ENCODE measurements at places on chromosomes 6 and 20.

DNA sequence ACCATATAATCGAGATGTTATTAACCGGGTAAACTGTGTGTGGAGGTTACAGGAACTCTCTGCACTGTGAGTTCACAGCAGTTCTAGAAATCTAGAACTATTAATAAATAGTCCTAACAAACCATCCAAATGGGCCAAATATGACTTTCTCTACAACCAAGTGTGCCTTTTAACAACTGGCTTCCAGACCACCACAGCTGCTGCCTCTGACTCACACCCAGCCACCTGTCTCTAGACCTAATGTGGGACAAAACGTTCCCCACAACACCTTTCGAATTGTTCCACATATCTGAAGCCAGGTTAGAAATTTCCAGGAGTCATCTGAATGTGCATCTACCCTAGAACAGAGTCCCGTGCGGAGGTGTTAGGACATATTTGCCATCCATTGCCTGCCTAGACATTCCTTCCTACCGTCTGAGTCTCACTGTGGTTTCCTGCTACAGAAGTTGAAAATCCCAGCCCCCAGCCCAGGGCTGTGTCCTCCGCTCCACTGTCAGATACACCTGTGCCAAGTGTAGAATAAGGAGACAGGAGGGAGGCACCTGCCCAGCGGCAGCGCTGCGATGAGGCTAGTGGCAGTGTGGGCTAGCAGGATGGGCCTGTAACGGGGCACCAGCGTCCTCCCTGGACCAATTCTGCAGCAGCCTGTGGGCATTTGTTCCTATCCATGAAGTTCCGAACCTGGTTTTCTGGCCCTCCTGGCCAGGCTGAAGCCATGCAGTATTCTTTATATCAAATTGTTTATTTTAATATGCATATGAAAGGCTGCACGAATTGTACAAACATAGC is 28.5 kb upstream of the MAP3K4 start:
- no peak for DNase-seq

- DNase-seq: no peak
These were observed 346.0 kb downstream of the NKAIN2 start for GRCh38 chr6:124149646-124150045.

GRCh38 chr20:11431621-11432020 is 486.1 kb upstream of the BTBD3 start:
- no peak for DNase-seq

GRCh38 chr20:33099843-33100538 is 20.5 kb downstream of the BPIFB4 start:
- no peak for DNase-seq

DNA sequence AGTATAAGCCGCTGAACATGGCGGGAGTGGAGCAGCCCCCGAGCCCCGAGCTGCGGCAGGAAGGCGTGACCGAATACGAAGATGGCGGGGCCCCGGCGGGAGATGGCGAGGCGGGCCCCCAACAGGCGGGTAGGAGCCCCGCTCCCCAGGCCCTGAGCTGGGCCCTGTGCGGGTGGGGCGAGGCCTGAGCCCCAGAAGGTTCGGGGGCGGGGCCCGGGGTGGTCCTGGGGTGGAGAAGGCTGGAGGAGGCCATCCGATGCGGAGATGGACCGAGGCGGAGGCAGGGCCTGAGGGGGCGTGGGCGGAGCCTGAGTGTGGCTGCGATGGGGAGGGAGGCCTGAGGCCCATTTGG is 7.1 kb downstream of the L3MBTL1 start:
- no peak for DNase-seq

GRCh38 chr6:100296810-100297544 is 167.7 kb downstream of the SIM1 start:
- DNase-seq: no peak

DNA sequence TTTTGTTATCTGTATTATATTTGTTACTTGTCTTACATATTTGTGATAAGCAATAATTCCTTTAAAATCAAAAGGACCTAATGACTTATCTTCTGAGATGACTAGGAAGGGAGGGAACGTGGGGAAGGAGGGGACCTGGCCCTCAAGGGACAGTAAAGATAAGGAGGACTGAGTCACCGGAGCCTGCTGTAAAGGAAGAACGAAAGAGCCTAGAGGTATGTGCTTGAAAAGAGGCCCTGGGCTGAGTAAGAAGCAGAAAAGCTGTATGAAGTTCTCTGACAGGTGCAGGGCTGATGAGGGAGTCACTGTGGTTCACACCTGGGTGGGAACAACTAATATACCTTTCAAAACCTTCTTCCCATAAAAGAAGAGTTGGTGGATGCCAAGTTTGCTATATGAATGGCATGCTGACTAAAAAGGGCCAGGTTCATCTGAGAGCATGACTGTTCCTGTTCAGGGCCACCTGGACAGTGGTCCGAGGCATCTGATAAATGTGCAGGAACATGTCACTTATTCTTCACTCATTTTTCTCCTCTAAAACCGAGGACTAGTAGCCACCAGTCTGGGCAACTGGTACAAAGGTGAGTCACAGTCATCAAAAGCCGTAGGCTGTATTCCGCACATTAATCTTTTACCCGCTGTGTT is 111.3 kb downstream of the TNFAIP3 start:
- peak; percentile 40 for DNase-seq

DNA sequence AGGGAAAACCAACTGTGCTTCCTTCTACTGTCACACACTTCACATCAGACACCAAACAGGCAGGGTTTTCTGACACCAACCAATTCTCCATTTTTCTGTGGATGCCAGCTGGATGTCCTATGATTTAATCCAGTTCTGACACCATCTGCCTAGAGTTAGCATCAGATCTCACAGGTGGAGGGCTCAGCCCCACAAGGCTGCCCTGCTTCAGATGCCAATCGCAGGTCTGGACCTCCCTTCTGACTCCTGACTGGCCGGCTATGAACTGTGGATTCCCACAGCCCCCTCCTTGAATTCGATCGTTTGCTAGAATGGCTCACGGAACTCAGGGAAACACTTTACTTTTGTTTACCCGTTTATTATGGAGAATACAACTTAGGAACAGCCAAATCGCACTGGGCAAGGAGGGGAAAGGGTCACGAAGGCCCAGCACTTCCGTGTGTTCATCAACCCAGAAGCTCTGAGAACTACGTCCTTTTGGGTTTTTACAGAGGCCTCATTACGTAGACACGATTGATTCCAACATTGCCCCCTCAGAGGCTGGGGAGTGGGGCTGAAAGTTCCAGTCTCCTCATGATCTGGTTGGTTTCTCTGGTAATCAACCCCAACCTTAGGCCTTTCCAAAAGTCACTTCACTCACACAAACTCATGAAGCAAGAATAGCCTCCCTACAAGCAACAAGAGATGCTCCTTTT is 25.4 kb upstream of the MAS1 start:
- no peak for DNase-seq

GRCh38 chr6:101351173-101351572 is 42.3 kb upstream of the GRIK2 start:
- no peak for DNase-seq

DNA sequence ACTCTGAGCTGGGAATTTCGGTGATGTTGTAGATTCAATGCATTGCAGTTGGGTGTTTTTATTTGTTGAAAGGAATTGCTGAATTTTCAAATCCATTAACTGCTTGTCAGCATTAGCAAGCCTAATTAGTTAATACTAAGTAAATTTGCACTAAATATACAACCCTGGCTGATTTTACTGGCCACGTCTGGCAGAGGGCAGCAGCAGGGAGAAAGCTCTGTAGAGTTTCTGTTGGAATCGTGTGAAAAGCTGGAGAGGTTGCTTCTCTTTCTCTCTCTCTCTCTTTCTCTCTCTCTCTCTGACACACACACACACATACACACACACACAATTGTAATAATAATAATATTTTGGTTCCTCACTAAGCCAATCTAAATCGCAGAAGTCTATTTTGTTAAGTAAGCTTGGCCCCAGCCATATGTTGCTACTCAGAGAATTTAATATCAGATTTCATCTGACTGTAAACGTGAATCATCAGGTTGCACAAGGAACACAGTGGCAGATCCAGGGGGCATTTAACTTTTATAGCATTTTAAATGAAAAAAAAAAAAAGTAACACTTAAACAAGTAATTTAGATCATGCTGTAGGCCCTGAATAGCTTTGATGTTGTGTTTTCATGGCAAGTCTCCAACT is 289.5 kb downstream of the ESR1 start:
- no peak for DNase-seq

DNA sequence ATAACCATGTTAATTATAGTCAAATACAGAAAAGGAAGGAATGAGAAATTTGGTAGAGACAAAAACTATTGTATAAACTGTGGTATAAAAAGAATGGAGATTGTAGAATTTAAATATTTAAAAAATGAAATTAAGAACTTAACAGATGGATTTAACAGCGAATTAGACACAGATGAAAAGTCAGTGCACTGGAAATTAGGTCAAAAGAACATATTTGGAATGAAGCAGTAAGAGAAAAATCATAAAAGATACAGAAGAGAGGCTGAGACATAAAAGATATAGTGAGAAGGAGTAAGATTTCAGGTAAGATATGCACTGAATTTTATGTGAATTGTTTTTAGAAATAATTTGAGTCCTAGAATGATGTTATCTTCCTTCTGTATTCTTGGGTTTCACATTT is 14.0 kb downstream of the TSPYL4 start:
- DNase-seq: no peak

GRCh38 chr6:156407334-156407733 is 369.8 kb upstream of the ARID1B start:
- no peak for DNase-seq

DNA sequence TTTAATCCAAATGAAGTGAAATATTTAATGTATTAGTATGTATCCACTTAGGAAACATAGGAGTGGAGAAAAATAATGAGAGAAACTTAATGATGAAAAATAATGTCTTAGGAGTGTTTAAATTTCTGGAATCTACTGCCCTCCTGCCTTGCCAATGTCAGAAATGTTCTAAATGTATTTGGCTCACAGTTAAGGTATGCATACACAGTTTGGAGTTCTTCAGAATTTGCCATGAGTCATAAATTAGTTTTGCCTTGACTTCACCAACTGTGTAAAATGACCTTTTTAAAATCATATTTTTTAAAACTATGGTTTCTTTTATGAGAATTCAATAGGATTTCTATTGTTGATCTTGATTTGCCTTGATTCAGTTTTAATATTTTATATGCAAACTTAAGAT is 191.7 kb upstream of the HSF2 start:
- DNase-seq: no peak

DNA sequence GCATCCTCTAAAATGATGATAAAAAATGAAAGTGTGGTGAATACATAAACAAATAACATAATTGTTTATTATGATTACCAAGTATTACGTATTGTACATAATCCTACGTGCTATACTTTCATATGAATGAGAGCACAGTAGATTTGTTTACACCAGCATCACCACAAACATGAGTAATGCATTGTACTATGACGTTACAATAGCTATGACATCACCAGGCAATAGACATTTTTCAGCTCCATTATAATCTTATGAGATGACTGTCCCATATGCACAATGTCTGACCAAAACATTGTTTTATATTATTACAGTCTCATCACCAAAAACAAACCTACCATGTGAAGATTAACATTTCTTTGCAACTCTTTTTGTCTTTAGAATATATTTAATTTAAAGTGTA is 225.7 kb upstream of the TENT5A start:
- DNase-seq: no peak

- DNase-seq: peak; percentile 40
These were observed 9.8 kb upstream of the HECA start for GRCh38 chr6:139124887-139125672.

GRCh38 chr6:12753036-12753435 is 36.5 kb downstream of the PHACTR1 start:
- no peak for DNase-seq

- no peak for DNase-seq
These were observed 218.8 kb upstream of the RNF24 start for GRCh38 chr20:4234128-4234527.

DNA sequence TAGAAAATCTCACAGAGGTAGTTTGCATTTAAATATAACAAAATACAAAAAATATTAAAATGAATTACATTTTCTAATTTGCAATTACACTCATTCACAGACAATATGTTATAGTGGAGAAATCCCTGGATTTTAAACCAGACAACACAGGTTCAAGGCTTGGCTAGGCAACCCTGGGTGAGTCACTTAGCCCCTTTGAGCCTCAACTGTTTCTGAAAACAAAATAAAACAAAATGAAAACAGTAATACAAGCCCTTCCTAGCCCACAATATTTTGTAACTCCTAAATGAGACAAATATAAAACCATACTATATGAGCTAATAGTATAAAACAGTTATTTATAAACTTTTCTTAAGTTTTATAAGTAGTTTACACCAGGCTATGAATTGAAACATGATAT is 41.0 kb downstream of the UQCC1 start:
- DNase-seq: no peak

DNA sequence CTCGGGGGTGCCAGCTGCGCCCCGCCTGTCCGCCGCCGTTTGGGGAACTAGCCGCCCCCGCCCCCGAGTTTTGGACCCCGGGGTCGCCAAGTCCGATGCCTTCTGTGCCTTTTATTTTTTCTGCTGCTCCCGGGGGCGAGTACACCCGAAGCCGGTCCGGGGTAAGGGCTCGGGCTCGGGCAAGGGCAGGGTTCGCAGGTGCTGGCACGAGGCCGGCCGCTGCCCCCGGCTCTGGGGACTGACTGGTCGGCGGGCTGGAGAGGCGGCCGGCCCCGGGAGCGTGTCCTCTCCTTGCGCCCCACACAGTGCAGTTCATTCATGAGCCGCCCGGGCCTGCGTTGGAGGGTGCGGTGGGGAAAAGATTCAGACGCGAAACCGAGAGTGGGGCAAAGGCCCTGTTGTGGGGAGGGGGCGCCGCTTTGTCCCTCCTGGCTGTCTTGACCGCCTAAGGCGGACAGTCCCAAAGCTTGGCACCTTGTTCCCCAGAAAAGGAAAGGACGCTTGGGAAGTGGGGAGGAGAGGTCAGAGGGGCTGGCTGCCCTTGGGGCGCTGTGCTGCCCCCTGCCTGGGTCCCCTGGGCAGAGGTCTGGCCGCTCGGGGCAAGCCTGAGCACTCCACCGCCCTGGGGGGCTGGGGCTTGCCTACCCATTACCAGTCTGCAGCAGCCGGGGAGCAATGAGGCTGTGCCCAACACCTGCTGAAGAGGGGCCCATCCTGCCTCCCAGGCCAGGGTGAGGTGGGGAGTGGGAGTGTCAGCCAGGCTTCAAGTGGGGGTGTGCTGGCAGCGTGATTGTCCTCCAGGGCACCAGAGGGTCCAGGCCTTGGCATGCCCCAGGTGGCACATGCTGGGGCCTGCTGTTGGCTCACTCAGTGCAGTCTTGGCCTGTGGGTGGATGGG is 915 bp downstream of the TMEM63B start:
- DNase-seq: peak; percentile 49

- DNase-seq: no peak
These were observed 140.7 kb upstream of the TMEM170B start for GRCh38 chr6:11396860-11397259.

GRCh38 chr6:166512567-166512966 is 73.9 kb downstream of the RAMACL start:
- DNase-seq: no peak
